ENCODE measurements at places on chromosomes 12 and 14. TPM values are rescaled to one million over a fixed set of nuclear protein-coding genes. Genes with fewer than 3 reads are reported as not detected.

DNA sequence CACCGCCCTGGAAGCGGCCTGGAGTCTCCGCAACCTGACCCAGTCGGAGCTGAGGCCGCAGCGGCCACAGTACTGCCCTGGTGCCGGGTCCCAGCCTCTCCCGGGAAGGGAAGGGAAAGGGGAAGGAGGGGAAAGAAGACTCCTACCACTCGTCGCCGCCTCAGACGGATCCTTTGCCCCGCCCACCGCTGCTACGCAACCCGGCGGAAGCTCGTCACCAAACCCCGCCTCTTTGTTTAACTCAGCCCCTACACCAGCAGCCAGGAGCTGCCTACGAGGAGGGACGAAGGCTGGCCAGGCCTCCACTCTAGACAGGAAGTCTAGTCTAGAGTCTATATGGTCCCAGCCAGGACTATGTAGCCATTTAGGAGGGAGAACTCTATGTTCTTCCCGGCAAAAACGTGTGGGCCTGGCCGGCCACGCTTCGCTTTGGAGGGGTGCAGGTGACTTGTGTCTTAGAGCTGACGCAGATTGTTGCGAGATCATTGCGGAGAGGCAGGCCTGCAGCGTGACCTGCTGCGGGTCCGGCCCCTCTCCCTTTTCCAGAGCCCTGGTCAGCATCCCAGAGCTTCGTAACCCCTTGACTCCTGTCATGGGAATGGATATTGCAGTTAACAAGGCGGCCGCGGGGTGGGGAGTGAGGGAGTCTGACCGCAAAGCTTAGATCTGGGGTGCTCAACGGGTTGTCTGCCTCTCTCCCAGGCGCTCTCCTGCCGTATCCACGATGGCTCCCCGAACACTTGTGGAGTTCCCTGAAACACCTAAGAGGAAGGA lies at the start of gene RNF41:
RNF41 (minus strand) TSS at position 166 of the 774 bp plus-strand sequence. CDS start 7,875 bp downstream, outside the sequence.
- no peaks in the 10 kb centered on the region for H3K36me3 ChIP-seq
- DNase-seq = peak; percentile 88
- no peaks in the 10 kb centered on the region for H3K27me3 ChIP-seq
- H3K4me3 ChIP-seq = peak within 1 kb of the TSS; percentile 82
- H3K4me1 ChIP-seq = peaks cover 27% of the 10 kb centered on the region

GRCh38 chr12:50398931-50399330 lies 1.8 kb upstream of the LARP4 start:
- H3K36me3 ChIP-seq = no peaks in the 10 kb centered on the region
- H3K27ac ChIP-seq = no peak overlapping the region
- DNase-seq = no peak
- H3K27me3 ChIP-seq = no peaks in the 10 kb centered on the region
- H3K4me1 ChIP-seq = peaks cover 9% of the 10 kb centered on the region

- DNase-seq = peak; percentile 59
- H3K4me3 ChIP-seq = peak overlapping the region; percentile 73
- H3K4me1 ChIP-seq = peaks cover 37% of the 10 kb centered on the region
These were observed 4.2 kb upstream of the BAZ2A start for GRCh38 chr12:56634242-56634836.

The CLEC14A gene
- not detected for polyA plus RNA-seq

The TPPP2 gene
- polyA plus RNA-seq = not detected

GRCh38 chr12:14273913-14274311 lies 91.6 kb upstream of the ATF7IP start:
- DNase-seq = no peak
- no peaks in the 10 kb centered on the region for H3K36me3 ChIP-seq
- no peaks in the 10 kb centered on the region for H3K4me1 ChIP-seq
- H3K27me3 ChIP-seq = no peaks in the 10 kb centered on the region

GRCh38 chr14:27566843-27567382 lies 969.1 kb upstream of the NOVA1 start:
- H3K36me3 ChIP-seq = no peaks in the 10 kb centered on the region
- DNase-seq = no peak
- no peaks in the 10 kb centered on the region for H3K4me1 ChIP-seq
- H3K27me3 ChIP-seq = no peaks in the 10 kb centered on the region
- no peak overlapping the region for H3K4me3 ChIP-seq

DNA sequence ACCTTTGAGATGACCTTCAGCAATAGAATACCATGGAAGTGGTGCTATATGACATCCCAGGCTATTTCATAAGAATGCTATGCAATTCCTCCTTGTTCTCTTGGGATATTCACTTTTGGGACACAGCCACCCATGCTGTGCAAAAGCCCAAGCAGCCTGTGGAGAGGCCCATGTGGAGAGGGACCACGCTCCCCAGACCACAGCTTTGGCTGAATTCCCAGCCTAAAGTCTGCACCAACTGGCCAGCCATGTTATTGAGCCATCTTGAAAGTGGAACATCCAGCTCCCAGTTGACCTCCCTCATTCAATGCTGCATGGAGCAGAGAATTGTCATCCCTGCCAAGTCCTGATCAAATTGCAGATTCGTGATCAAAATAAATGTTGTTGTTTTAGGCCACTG lies 275.1 kb downstream of the SUDS3 start:
- H3K4me3 ChIP-seq = no peak overlapping the region
- no peaks in the 10 kb centered on the region for H3K36me3 ChIP-seq
- no peak for DNase-seq
- H3K4me1 ChIP-seq = no peaks in the 10 kb centered on the region
- no peak overlapping the region for H3K27ac ChIP-seq
- H3K27me3 ChIP-seq = no peaks in the 10 kb centered on the region

DNA sequence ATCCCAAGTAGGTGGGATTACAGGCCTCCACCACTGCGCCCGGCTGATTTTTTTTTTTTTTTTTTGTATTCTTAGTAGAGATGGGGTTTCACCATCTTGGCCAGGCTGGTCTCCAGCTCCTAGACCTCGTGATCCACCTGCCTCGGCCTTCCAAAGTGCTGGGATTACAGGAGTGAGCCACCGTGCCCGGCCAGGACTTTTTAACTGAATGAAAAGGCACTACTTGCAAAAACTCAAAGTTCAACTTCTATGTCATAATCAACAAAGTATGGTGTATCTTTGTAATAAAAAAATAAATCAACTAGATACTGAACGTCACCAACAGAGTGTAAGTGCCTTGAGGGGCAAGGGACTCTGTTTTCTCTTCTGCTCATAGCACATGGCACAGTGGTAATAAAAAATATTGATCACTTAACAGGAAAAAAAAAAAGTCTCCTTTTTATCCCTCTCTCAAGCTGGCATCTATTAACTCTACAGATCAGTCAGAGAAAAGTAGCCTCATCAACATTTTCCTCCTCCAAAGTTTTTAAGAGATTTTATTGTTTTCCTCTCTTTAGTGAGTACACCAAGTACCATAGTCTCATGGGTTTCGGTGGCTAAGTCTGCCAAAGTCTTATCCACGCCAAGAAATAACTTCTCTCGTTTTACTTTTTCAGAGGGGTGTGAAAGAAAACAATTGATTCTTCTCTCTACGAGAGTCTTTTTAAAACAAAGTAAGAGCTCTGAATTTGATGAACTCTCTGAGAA lies 10.6 kb upstream of the FOXN3 start:
- H3K4me1 ChIP-seq = peaks cover 34% of the 10 kb centered on the region
- no peaks in the 10 kb centered on the region for H3K27me3 ChIP-seq
- no peak for DNase-seq
- no peak overlapping the region for H3K27ac ChIP-seq

DNA sequence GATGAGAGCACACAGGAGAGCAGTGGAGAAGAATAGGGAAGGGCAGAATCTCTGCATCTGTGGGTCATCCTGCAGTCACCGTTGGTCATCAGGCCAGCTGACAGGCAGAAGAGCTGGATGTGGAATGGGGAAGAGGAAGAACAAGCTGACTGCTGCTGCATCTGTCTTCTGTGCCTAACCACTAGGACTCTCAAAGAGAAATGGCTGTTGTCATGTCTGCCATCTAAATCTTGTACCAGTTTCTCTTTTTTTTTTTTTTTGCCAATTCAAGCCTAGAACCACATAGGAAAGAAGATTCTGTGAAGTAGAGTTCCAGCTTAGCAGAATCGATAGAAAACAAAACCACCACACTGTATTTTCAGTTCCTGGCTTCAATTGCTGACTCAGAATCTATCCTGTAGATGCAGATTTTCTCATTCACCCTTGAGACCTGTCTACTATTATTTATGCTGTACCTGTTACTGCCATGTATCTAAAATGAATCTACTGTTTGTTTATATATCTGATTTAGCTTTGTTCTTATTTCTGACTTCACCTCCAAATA lies 421.9 kb upstream of the PRICKLE1 start:
- no peaks in the 10 kb centered on the region for H3K36me3 ChIP-seq
- no peaks in the 10 kb centered on the region for H3K4me1 ChIP-seq
- H3K27me3 ChIP-seq = no peaks in the 10 kb centered on the region
- H3K27ac ChIP-seq = no peak overlapping the region
- no peak for DNase-seq

The ALDH1L2 gene
- not detected for polyA plus RNA-seq

DNA sequence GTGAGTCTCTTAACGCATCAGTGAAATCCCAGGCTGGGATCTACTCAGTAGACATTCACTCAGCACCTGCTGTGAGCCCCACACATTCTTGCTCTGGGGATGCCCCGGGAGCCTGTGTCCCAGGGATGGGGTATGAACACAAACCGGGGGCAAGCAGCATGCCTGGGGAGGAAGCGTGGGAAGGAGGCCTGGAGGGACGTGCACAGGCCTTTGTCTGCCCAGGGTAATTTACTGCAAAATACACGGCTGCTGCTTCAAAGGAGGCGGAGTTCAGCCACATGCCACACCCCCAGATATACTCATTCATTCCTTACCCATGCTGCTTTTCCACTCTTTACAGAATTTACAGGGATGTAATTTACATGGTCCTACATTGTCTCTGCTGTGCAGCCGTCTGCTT lies 187.8 kb downstream of the ADGRD1 start:
- no peak overlapping the region for H3K27ac ChIP-seq
- no peaks in the 10 kb centered on the region for H3K4me1 ChIP-seq
- H3K27me3 ChIP-seq = no peaks in the 10 kb centered on the region
- H3K36me3 ChIP-seq = no peaks in the 10 kb centered on the region
- no peak for DNase-seq

- H3K4me3 ChIP-seq = no peak overlapping the region
- H3K27me3 ChIP-seq = no peaks in the 10 kb centered on the region
- no peaks in the 10 kb centered on the region for H3K36me3 ChIP-seq
- H3K4me1 ChIP-seq = peaks cover 22% of the 10 kb centered on the region
- no peak overlapping the region for H3K27ac ChIP-seq
- DNase-seq = no peak
These were observed 14.6 kb downstream of the CFAP54 start for GRCh38 chr12:96503976-96504375.

- no peak overlapping the region for H3K27ac ChIP-seq
- H3K36me3 ChIP-seq = no peaks in the 10 kb centered on the region
- no peak for DNase-seq
These were observed 1149.5 kb downstream of the VRK1 start for GRCh38 chr14:97946641-97947040.

DNA sequence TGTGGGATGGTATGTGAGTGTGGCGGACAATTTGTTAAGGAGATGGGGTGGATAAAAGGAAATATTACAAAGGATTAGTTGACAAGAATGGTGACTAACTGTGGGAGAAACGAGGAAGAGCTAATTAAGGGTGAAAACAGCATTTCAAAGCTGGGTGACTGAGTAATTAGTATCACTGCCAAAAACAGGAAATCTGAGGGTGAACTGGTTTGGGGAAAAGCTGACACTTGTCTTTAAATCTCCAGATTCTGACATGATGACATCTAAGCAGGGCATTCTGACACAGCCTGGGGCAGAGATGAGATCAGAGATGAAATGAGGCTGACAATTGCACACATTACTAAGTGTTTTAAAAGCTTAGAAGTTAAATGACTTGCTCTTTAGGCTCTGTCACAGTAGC lies 42.4 kb upstream of the CCDC175 start:
- no peak overlapping the region for H3K27ac ChIP-seq
- H3K36me3 ChIP-seq = no peaks in the 10 kb centered on the region
- no peak for DNase-seq
- H3K4me3 ChIP-seq = no peak overlapping the region

DNA sequence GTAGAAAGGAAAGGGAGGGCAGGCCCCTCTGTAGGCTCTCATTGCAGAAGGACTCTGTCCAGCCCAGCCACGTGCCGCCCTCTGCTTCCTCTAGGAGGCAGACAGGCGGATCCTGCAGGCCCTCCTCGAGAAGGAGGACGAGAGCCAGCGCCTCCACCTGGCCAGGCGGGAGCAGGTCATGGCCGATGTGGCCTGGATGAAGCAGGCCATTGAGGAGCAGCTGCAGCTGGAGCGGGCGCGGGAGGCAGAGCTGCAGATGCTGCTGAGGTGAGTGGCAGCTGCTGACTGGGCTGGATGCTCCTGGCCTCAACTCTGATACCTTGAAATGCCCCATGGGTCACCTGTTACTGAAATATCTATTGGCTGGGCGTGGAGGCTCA lies 10.9 kb downstream of the TCHP start:
- H3K27ac ChIP-seq = no peak overlapping the region
- peaks cover 21% of the 10 kb centered on the region for H3K36me3 ChIP-seq
- H3K27me3 ChIP-seq = no peaks in the 10 kb centered on the region
- H3K4me1 ChIP-seq = no peaks in the 10 kb centered on the region

GRCh38 chr12:15364221-15365160 lies 42.2 kb downstream of the PTPRO start:
- no peak overlapping the region for H3K4me3 ChIP-seq
- H3K27ac ChIP-seq = no peak overlapping the region
- DNase-seq = no peak
- no peaks in the 10 kb centered on the region for H3K4me1 ChIP-seq
- H3K27me3 ChIP-seq = no peaks in the 10 kb centered on the region

DNA sequence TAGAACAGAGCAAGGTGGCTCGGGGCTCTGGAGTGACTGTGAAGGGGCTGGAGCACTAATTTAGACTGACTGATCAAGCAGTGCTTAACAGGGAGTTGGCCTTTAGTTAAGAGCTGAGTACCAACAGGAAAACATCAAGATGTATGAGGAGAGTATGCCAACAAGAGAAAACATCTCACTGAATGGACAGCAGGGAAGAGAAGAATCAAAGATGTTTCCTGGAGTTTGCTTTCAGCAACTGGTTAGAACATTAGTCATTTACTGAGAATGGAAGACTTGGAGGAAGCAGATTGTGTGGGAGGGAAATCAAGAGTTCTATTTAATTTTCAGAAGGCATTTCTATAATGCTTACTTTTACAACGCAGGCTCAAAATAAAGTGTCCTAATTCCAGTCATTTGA lies 259.3 kb downstream of the ADAMTS20 start:
- H3K4me1 ChIP-seq = no peaks in the 10 kb centered on the region
- DNase-seq = no peak
- H3K36me3 ChIP-seq = no peaks in the 10 kb centered on the region

The SMCO3 gene
- not detected for polyA plus RNA-seq

The EXOC3L4 gene
- not detected for polyA plus RNA-seq

GRCh38 chr12:1634590-1635191 lies 5.7 kb downstream of the WNT5B start:
- H3K4me3 ChIP-seq = no peak overlapping the region
- no peaks in the 10 kb centered on the region for H3K27me3 ChIP-seq
- H3K36me3 ChIP-seq = no peaks in the 10 kb centered on the region
- no peak overlapping the region for H3K27ac ChIP-seq
- peak; percentile 56 for DNase-seq
- peaks cover 8% of the 10 kb centered on the region for H3K4me1 ChIP-seq

- DNase-seq = no peak
- no peaks in the 10 kb centered on the region for H3K27me3 ChIP-seq
- no peak overlapping the region for H3K4me3 ChIP-seq
- H3K27ac ChIP-seq = no peak overlapping the region
- H3K4me1 ChIP-seq = no peaks in the 10 kb centered on the region
These were observed 19.3 kb downstream of the MBIP start for GRCh38 chr14:36301159-36301558.

- no peaks in the 10 kb centered on the region for H3K4me1 ChIP-seq
- no peak overlapping the region for H3K27ac ChIP-seq
- H3K36me3 ChIP-seq = no peaks in the 10 kb centered on the region
These were observed 2.5 kb upstream of the ESRRB start for GRCh38 chr14:76373456-76373855.

The CNPY2 gene
- 183 TPM for polyA plus RNA-seq

The IGF1 gene
- polyA plus RNA-seq = not detected

The MORN3 gene
- 2.3 TPM for polyA plus RNA-seq

The SERPINA6 gene
- not detected for polyA plus RNA-seq
